ENCODE measurements at places on chromosomes 1 and 21. TPM values are rescaled to one million over a fixed set of nuclear protein-coding genes. Genes with fewer than 3 reads are reported as not detected.

GRCh38 chr1:100308777-100309176 is 42.8 kb downstream of the RTCA start:
- no peak for DNase-seq

DNA sequence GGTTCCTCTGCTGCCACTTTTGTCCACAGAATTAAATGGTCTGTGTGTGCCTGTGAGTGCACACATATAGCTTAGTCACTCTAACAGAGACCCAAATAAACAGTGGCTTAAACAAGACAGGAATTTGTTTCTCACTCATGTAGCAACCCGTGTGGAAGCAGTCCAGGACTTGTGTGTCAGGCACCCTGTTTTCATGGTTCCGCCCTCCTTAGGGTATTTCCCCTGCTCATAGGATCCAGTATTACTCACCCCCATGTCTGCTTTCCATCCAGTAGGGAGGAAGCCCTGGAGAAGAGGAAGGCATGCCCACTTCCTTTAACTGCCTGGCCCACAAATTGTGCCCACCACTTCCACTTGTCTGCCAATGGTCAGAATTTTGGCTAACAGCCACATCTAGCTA is 41.3 kb upstream of the TACSTD2 start:
- no peak for DNase-seq

TMEM81 gene
- polyA plus RNA-seq = 3.3 TPM

AUNIP gene
- polyA plus RNA-seq = 2.0 TPM

GRCh38 chr1:3638676-3639075 is 11.2 kb downstream of the WRAP73 start:
- no peak for DNase-seq

MPZ gene
- polyA plus RNA-seq = 10.1 TPM

TFF3 gene
- 585 TPM for polyA plus RNA-seq

DNA sequence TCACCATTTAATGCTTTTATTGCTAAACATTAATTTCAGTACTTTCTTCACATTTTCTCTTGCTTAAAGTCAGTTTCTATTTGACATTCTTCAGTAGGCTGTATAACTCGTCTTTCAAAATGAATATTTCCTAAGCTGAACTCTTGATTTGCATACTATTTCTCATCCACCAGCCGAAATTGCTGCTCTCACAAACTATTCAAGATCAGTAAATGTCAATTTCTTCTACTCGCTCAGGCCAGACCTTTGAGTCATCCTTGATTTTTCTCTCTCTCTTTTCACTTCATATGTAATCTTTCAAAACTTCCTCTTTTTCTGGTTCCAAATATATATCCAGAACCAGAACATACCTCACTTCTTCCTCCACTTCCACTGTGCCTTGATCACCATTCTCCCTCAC is 990.0 kb downstream of the KCNT2 start:
- no peak for DNase-seq

DNA sequence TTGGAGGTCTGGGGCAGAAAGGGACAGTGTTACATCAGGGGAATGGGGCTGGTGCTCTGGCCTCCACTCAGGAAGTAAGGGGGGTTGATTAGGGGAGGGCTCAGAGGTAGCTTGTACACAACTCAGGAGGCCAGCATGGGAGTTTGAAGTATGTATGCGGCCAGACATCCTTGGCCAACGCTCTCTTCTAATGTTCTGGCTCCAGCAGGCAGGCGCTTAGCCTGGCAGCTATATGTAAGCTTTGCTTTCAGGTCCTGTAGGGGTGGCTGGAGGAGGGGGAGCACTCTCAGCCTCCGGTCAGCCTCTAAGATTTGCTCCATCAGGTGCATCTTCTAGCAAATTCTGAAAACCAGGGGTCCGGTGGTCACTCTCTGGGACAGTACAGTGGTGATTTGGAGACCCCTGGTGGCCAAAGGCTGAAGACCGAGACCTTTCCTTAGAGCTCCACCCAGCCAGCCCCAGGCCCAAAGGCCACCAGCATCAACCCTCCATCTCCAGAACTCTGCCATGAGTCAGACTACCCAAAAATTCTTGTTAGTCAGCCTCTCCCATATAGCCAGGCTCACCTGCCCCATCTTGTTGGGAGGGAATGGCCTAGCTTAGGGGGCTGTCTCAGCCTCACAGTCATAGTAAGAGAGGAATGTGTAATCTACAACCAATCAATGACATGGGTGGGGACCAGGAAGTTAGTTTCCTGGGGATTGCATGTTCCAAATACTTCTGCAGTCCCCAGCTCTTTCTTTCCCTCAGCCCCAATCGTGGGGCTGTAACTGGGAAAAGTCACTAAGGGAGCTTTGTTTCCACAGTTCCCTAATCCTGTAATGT is 9.7 kb upstream of the COL8A2 start:
- DNase-seq = no peak

ATP6V0B gene
- polyA plus RNA-seq = 113 TPM

PRR9 gene
- polyA plus RNA-seq = 0.06 TPM

DNA sequence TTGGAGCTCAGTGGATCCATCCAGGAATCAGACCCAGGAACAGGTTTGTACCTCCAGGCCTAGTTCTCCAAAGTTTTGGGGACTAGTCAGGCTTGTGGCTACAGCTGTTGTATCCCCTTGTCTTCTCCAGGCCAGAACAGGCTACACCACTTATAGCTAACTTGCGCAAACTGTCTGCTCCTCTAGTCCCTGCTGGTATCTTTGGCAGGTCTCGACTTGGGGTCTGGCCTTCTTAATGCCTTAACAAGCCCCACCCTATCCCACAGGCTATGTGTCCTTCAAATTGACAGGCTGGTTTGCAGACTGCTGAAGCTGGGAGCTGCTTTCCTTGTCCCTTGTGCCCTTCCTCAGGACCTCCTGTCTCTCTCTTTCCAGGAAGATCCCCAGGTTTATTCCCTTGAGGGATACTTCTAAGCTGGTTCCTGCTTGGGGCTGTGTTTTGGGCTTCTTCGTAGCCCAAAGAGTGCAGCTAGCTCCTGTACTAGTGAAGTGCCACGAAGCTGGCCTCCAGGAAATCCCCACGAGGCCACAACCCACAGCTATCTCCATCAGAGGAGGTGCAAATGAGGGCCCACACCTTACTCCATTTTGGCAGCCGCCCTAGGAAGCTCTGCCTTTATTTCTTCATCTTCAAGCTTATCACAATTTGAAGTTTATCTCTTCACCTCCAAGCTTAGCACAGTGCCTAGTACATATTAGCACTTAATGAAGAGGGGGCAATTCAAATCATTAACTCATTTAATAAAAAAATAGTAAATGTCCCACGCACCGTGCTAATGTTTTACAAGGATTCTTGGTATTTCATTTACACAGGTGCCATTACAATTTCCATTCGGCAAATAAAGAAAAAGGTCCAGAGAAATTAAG is 683 bp upstream of the DMAP1 start:
- DNase-seq = no peak

DNA sequence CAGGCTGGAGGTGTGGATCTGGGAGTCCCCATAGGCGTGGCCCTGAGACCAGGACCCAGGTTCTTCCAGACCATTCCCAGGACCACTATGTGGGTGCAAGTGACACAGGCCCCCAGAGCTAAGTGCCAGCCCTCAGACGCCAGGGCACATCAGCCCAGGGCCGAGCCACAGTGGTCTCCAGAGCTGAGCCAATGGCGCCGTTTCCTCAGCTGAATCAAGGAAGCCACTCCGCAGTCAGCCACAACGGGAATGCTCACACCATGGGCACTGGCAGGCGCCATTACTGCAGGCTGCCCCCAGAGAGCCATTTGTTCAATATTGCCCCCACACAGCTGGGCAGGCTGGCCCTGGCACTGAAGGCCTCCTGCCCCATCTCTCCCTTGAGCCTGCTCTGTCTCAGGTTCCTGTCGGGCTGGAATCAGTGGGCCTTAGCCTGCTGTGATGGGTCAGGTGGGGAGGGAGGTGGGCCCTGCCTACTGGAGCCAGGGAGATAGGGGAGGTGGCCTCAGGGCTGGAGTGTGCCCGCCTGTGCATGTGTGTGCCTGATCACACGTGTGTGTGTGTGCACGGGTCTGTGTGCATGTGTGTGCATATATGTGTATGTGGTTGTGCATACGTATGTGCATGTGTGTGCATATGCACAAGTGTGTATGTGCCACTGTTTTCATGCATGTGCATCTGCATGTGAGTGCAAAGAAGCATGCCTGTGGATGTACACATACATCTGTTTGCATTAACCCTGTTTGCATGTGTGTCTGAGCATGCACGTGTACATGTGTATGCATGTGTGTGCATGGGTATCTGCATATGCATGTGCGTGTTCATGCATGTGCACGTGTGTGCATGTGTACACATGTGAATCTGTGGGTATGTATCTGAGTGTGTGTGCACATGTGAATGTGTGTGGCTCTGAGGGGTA is 6.1 kb downstream of the GJC2 start:
- no peak for DNase-seq

DNA sequence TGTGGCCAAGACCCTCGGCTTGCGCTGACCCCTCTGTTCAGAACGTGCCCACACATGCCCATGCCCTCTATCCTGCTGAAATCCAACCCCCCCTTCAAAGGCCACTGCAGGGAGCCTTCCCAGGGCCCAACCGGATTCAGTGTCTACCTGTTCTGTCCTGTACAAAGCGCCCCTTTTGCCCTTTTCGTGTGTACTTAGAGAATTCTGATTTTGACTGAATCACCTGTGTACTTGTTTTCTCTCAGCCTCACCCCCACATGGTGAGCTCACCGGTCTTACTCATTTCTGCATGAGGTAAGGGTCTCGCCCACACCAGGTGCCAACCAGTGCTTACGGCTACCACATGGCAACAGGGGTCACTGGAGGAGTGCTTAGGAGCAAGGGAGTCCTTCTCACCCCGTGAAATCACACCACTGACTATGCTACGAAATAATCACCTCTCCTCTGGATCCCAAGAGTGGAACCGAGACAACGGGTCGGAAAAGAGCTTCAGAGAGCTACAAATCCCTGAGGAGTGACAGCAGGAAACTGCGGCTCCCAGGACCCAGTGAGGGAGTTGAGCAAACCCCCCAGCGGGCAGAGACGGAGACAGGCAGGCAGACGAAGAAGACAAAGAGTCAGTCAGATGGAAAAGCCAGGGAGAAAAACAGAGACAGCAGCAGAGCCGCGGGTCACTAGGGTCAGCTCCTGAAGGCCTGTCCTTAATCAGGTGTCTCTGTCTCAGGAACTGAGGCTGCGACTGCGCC is 2.1 kb upstream of the S100A2 start:
- DNase-seq = no peak

DNA sequence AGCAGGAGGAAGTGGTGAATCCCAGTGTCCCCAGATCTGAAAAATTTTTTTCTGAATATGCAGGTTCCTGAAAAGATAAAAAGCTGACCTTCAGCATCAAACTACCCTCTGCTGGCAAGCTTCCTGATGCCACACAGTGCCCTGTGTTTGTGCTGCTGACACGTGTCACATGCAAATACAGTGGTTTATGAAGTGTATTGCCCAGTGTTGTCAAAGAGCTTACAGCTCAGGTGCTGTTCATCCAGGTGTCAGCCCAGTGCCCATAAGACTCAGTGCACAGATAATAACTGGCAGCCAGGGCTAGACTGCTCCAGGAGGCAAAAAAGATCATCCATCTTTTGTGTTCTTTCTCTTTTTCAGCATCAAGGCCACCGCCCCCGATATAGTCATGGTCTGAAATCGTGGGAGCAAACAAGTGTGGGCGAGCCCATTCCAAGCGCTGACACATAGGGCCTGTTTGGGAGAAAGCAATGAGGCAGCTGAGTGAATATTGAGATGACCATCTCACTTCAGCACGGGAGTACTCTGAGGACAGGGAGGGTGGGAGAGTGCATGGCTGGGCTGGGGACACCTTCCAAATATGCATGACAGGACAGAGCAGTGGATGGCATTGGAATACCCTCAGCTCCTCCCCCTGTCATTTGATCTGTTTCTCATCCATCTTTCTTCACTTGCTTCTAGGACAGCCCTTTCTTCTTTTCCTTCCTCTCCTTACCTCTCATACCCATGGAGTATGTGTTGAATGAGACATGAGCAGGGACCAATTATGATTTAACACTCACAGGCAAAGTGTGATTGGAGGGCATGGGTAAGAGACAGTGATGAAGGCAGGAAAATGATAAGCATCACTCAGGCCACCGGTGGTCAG is 6.4 kb upstream of the KCNK1 start:
- no peak for DNase-seq

DNA sequence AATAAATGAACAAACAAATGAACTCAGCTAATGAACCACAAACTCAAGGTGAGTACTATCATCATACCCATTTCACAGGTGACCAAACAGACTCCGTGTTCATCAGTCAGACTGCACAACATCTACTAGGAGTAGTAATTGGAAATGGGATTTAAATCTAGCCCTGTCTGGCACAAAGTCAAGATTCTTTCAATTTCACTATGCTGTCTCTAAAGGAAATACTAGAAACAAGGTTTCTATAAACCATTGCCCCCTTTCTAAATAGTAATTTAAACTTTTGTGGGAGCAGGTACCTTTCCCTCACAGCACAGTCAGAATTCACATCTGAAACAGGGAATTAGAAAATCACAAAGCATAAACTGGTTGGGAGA is 160.3 kb downstream of the TGFBR3 start:
- no peak for DNase-seq

- DNase-seq = no peak
These were observed 126.9 kb downstream of the TGFBR3 start for GRCh38 chr1:91759076-91759475.

GRCh38 chr1:51946300-51946699 is 44.2 kb downstream of the RAB3B start:
- no peak for DNase-seq

DNA sequence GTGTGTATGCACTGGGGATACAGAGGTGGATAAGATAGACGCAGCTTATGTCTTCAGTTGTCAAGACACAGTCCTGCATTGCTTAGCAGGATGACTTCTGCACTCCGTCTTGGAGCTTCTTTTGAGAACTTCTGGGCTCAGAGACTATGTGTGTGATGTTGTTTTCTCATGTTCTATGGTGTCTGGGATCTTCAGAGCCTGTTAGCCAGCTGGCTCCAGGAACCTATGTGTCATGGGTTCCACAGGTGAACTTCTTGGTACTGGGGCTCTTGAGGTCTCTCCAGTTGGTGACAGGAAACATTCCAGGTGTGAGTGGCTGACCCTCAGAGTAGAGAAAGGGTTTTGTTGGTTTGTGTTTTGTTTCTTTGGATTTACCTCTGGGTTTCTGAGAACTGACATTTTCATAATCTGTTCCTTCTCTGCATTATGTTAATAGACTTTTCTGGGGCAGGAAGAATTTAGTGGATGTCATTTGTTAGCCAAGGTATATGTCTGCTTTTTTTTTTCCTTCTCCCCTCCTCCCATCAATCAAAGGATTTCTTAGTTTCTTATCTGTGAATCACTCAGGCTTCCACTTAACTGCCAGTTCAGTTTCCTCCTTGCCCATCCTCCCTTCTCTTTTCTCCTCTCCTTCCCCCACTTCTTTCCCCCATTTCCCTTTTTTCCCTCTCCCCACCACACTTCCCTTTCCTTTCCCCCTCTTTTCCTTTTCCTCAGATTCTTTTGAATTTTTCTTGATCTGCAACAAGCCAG is 18.1 kb downstream of the FGGY start:
- DNase-seq = no peak
